ENCODE measurements at places on chromosomes 6 and 20.

DNA sequence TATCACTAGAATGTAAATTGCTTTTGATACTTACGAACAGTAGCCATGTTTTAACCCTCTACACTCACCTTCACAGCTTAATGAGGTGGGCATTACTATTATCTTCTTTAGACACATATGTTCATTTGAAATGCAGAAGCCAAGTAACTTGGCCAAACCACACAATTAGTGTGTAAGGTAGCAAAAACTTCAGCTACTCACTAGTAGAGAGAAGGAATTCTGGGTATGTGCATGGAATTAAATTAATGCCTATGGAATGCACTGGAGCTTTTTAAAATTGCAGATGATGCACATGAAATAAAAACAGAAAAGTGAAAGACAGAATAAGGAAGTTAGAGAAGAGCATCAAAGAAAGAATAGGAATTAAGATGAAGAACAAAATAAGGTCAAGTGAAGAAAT, 494.0 kb downstream of the ADGRB3 start:
- H3K36me3 ChIP-seq, result no peaks in the 10 kb centered on the region
- H3K4me1 ChIP-seq, result no peaks in the 10 kb centered on the region
- DNase-seq, result no peak
- H3K27me3 ChIP-seq, result no peaks in the 10 kb centered on the region
- no peak overlapping the region for H3K4me3 ChIP-seq

DNA sequence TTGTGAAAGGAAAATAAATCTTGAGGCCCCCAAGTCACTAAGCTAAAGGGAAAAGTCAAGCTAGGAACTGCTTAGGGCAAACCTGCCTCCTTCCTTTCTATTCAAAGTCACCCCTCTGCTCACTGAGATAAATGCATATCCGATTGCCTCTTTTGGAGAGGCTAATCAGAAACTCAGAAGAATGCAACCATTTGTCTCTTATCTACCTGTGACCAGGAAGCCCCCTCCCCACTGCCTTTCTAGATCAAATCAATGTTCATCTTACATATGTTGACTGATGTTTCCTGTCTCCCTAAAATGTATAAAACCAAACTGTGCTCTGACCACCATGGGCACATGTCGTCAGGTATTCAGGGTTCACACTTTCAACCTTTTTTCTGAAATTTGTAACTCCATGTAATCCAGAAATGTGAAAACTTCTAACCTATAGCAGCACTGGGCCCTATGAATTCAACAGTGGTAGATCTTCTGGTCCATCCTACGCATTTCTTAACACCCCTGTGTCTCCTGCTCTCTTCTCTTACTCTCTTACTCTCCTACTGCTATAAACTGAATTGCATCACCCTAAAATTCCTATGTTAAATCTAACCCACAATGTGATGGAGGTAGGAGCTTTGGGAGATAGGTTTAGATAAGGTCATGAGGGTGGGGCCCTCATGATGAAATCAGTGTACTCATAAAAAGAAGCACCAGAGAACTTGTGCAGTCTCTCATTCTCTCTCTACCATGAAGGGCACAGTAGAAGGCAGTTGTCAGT, 89.3 kb downstream of the EPB41L2 start:
- H3K36me3 ChIP-seq, result no peaks in the 10 kb centered on the region
- H3K4me3 ChIP-seq, result no peak overlapping the region
- no peaks in the 10 kb centered on the region for H3K4me1 ChIP-seq
- no peak for DNase-seq
- H3K27me3 ChIP-seq, result no peaks in the 10 kb centered on the region
- no peak overlapping the region for H3K27ac ChIP-seq

DNA sequence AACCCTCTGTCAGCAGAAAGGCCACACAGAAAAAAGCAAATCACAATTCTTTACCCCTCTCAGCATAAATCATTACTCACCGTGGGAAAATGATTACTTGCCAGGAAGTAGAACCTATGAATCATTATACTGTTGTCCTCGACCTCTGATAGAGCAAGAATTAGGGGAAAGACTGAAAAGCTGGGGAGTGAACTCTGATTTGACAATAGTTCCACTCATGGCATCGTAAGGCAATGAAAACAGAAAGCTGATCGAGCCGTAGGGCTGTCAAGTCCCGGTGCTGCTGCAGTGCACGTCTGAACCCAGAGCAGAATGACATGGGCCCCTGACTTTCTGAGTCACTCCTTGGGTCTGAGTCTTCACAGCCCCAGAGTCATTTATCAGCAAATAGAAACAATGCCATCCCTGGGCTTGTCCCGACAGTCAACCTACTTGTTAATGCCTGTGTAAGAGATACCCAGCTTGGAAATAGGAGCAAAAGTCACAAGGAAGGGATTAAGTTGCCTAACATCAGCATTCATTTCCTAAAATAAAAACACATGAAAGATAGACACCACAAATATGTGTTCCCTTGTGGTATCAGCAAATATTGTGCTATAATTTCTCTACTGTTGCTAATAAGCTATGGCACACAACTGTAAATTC, 224.8 kb upstream of the MARCKS start:
- peak overlapping the region; percentile 41 for H3K4me3 ChIP-seq
- no peaks in the 10 kb centered on the region for H3K27me3 ChIP-seq

DNA sequence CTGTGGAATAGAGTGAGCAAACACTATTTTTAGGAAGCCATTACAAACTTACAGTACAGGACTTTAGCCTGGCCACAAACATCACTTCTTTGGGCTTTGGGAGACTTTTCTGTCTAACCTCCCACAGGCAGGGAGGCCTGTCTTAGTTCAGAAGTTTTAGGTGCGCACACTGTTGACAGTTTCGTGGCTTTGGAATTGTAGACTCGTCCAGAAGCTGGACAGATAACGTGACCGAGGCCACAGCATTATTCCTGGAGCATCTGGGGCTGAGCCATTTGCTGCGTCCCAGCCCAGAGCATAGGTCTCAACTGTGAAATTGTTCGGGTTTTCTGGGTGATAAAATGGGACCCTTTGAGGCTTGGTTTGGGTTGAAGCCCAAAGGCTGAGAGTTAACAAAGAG, 53.8 kb downstream of the NDUFAF5 start:
- no peak for DNase-seq
- H3K27me3 ChIP-seq, result no peaks in the 10 kb centered on the region
- H3K4me3 ChIP-seq, result no peak overlapping the region
- H3K4me1 ChIP-seq, result no peaks in the 10 kb centered on the region
- no peak overlapping the region for H3K27ac ChIP-seq
- no peaks in the 10 kb centered on the region for H3K36me3 ChIP-seq

DNA sequence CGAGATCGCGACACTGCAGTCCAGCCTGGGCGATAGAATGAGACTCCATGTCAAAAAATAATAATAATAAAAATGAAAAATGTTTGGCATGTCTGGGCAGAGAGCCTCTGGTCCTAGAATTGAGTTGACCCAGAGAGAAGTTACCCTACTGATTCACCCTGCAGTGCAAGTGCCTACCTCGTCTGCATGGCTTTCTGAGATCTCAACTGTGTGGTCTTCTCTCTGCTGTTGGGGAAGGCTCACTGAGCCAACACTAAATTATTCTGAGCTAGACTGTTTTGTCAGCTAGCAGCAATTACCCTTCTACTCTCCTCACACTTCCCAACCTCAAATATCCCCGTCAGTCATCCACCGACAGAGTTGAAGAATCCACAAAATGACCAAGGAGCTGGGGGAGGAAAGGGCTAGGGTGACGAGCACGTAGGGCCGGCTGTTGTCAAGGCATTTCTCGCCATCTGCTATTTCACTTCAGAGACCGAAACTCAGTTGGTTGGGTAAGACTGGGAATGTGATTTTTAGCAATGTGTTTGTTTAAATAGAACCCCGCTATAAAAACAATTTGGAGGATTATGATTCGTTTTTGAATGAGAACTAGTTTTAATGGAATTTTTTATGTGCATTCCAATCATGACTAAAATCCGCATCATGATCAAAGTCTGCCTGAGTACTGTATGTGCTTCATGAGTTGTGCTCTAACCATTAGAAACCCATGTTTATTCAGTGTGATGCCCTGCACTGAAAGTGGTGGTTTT, 9.4 kb downstream of the MAS1 start:
- no peak overlapping the region for H3K4me3 ChIP-seq
- H3K4me1 ChIP-seq, result no peaks in the 10 kb centered on the region
- peak; percentile 53 for DNase-seq
- no peaks in the 10 kb centered on the region for H3K36me3 ChIP-seq
- H3K27me3 ChIP-seq, result no peaks in the 10 kb centered on the region

- no peak overlapping the region for H3K27ac ChIP-seq
- no peak for DNase-seq
- H3K4me3 ChIP-seq, result no peak overlapping the region
- peaks cover 6% of the 10 kb centered on the region for H3K4me1 ChIP-seq
- H3K36me3 ChIP-seq, result no peaks in the 10 kb centered on the region
Measured at GRCh38 chr20:32512047-32512385, 73.1 kb downstream of the NOL4L start.

GRCh38 chr6:20266851-20267608, 54.8 kb upstream of the MBOAT1 start:
- H3K27ac ChIP-seq, result no peak overlapping the region
- no peaks in the 10 kb centered on the region for H3K27me3 ChIP-seq
- no peak overlapping the region for H3K4me3 ChIP-seq
- H3K4me1 ChIP-seq, result no peaks in the 10 kb centered on the region

GRCh38 chr20:45461225-45461624, 8.3 kb upstream of the WFDC2 start:
- DNase-seq, result no peak
- no peaks in the 10 kb centered on the region for H3K27me3 ChIP-seq
- no peak overlapping the region for H3K4me3 ChIP-seq
- H3K4me1 ChIP-seq, result no peaks in the 10 kb centered on the region
- H3K36me3 ChIP-seq, result no peaks in the 10 kb centered on the region
- H3K27ac ChIP-seq, result no peak overlapping the region

- H3K27me3 ChIP-seq, result no peaks in the 10 kb centered on the region
- no peak overlapping the region for H3K4me3 ChIP-seq
Measured at GRCh38 chr6:120938876-120939472, 395.3 kb downstream of the TBC1D32 start.

DNA sequence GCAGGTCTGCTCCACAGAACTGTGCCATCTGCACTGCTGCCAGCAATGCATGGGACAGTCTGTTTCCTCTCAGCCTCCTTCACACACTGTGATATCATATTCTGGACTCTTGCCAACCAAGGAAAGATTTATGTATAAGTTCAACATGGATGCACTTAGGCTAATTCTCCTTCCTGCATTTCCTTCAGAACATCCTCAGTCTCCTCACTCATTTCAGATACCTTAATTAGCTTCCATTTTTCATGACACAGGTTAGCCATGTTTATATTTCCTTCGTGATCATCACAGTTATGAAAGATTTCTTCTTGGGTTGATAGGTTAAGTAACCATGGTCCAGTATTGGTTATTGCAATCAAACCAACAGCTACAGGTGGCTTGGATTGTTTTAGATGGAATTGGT, 46.4 kb upstream of the DDR1 start:
- H3K27ac ChIP-seq, result no peak overlapping the region
- no peaks in the 10 kb centered on the region for H3K36me3 ChIP-seq
- no peak overlapping the region for H3K4me3 ChIP-seq
- H3K27me3 ChIP-seq, result no peaks in the 10 kb centered on the region
- H3K4me1 ChIP-seq, result no peaks in the 10 kb centered on the region
- no peak for DNase-seq

DNA sequence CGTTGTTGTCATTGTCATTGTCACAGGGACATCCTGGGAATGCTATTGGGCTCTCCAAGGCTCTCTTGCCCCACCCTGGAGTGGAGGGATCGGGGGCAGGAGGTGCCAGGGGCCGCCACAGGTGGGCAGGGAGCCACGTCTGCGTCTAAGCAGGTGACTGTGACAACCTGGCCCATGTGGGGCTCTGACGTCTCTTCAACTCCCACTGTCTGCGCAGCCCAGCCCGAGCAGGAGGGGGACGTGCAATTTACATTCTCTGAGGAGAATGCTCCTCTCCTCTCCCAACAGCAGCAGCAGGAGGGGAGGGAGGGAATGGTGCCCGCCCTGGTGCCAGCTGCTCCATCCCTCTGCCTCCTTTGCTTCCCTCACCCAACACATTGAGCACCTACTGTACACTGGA, 50.1 kb downstream of the GRM4 start:
- H3K4me1 ChIP-seq, result no peaks in the 10 kb centered on the region
- DNase-seq, result no peak
- H3K27ac ChIP-seq, result no peak overlapping the region
- H3K27me3 ChIP-seq, result no peaks in the 10 kb centered on the region

- H3K27ac ChIP-seq, result no peak overlapping the region
- H3K4me1 ChIP-seq, result no peaks in the 10 kb centered on the region
- no peaks in the 10 kb centered on the region for H3K36me3 ChIP-seq
Measured at GRCh38 chr20:14830466-14830865, 493.1 kb upstream of the FLRT3 start.

GRCh38 chr6:10190042-10190441, 224.8 kb downstream of the TFAP2A start:
- no peaks in the 10 kb centered on the region for H3K4me1 ChIP-seq
- H3K36me3 ChIP-seq, result no peaks in the 10 kb centered on the region
- H3K27me3 ChIP-seq, result no peaks in the 10 kb centered on the region
- DNase-seq, result no peak
- H3K4me3 ChIP-seq, result no peak overlapping the region
- no peak overlapping the region for H3K27ac ChIP-seq

DNA sequence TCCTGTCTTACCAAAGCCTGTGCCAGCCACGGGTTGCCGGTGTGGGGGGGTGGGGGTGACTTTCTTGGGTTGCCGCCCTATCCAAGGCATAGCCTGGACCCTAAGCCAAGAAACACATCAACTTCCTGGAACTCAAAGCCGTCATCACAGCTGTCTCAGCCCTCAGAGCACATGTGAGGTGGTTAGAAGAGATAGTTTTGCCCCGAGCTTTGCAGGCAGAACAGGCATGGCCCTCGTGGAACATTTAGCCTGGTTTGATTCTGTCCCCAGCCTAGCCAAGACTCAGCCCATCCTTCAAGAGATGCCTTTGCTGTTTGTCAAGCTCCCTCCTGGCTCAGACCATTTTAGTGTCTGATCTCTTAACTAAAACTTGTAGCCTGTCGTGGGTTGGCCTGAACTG, 64.9 kb downstream of the RREB1 start:
- H3K4me1 ChIP-seq, result peaks cover 41% of the 10 kb centered on the region
- H3K36me3 ChIP-seq, result no peaks in the 10 kb centered on the region
- DNase-seq, result no peak
- H3K27me3 ChIP-seq, result no peaks in the 10 kb centered on the region
- H3K4me3 ChIP-seq, result no peak overlapping the region
- peak overlapping the region; percentile 62 for H3K27ac ChIP-seq
